ENCODE measurements at places on chromosomes 5 and 9. TPM values are rescaled to one million over a fixed set of nuclear protein-coding genes. Genes with fewer than 3 reads are reported as not detected.

- no peaks in the 10 kb centered on the region for H3K36me3 ChIP-seq
- no peak overlapping the region for H3K4me3 ChIP-seq
- no peaks in the 10 kb centered on the region for H3K27me3 ChIP-seq
- no peaks in the 10 kb centered on the region for H3K4me1 ChIP-seq
Observed at GRCh38 chr5:2841208-2841607, 89.7 kb upstream of the IRX2 start.

GRCh38 chr9:18343784-18344183 is 130.2 kb upstream of the ADAMTSL1 start:
- H3K36me3 ChIP-seq = no peaks in the 10 kb centered on the region
- H3K27ac ChIP-seq = no peak overlapping the region
- no peak for DNase-seq
- H3K4me3 ChIP-seq = no peak overlapping the region

DNA sequence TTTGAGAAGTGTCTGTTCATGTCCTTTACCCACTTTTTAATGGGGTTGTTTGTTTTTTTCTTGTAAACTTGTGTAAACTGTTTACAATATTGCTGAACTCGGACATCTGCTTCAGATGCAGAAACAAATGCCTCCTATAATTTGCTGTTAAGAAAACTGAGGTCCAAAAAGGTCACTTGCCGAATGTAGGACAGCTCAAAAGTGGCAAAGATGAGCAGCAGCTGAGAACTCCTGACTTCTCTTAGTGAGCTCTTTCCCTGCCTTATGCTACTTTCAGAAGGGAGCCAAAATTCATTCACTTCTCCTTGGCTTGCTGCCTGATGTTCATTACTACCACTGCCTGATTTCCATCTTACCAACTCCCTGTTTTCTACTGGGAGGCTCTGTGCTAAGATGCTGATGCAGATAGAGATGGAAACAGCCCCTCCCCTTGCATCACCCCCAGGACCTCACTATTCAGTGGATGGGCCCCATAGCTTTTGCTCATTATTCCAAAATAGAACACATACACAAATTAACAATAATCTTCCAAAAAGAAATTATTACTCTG is 60.1 kb downstream of the SEMA6A start:
- H3K4me1 ChIP-seq = no peaks in the 10 kb centered on the region
- no peak for DNase-seq
- no peaks in the 10 kb centered on the region for H3K27me3 ChIP-seq
- no peaks in the 10 kb centered on the region for H3K36me3 ChIP-seq

DNA sequence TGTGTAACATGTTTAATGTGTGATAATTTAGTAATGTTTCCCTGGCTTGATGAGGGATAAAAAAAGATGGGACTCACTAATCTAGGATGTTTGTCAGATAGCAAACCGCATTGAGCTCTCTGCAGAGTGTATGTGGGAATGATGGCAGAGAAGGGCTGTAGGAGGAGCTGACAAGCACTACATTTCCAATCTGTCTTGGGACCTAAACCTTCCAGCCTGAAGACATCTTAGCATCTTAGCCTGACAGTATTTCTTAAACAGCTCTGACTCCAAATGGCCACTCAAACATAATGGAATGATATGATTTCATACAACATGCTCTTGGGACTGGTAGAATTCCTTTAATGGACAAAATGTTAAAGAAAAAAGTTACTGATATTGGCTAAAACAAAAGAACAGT is 116.7 kb downstream of the PPP2R2B start:
- H3K4me1 ChIP-seq = peaks cover 3% of the 10 kb centered on the region
- DNase-seq = no peak
- no peaks in the 10 kb centered on the region for H3K36me3 ChIP-seq
- no peak overlapping the region for H3K27ac ChIP-seq
- H3K27me3 ChIP-seq = peaks cover 13% of the 10 kb centered on the region
- H3K4me3 ChIP-seq = no peak overlapping the region

DNA sequence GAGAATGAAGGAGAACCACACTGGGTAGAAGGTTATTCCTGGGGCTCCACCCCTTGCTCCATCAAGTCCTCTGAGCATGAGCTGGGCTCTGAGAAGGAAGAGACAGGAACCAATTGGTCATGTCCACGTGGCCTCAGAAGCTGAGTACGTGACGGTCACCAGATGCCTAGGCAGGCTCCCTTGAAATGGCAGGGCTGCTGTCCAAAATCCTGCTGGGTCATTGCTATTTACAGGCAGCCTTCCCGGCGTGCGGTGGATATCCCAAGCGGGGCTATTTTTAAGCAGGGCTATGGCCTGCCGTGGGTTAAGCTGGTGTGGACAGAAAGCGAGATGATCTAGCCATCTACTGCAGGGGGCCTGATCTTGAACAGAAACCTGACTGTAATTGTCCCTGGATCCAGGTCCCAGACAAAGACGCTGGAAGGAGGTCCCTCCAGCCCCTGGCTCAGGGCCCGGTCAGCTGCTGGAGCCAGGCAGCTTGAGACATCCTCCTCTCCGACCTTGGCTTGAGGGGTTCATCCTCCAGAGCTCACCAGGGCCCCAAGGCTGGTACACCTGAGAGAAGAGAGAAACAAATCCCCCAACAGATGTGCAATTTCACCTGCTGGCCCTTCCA is 550 bp upstream of the CKMT2 start:
- H3K36me3 ChIP-seq = no peaks in the 10 kb centered on the region
- no peaks in the 10 kb centered on the region for H3K27me3 ChIP-seq
- no peak overlapping the region for H3K27ac ChIP-seq
- no peaks in the 10 kb centered on the region for H3K4me1 ChIP-seq
- no peak for DNase-seq
- H3K4me3 ChIP-seq = no peak overlapping the region

DNA sequence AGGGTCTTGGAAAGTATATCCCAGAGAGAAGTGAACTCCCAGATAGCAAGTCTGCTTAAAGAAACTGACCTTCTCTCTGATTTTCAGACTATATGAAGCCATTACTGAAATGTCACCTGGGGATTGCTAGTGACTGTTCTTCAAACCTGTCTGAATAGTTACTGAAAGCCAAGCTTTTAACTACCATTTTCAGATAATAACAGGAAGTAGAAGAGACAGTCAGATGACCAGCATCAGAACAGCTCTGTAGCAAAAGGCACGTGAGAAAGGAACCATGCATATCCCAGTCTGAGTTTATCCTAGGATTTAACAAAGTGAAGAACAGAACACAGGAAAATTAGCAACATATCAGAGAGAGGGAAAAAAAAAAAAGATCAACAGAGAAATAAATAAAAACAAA is 74.9 kb upstream of the SELENOP start:
- no peak for DNase-seq
- no peak overlapping the region for H3K4me3 ChIP-seq
- no peaks in the 10 kb centered on the region for H3K36me3 ChIP-seq
- no peak overlapping the region for H3K27ac ChIP-seq
- peaks cover 1% of the 10 kb centered on the region for H3K4me1 ChIP-seq
- peaks cover 17% of the 10 kb centered on the region for H3K27me3 ChIP-seq

DNA sequence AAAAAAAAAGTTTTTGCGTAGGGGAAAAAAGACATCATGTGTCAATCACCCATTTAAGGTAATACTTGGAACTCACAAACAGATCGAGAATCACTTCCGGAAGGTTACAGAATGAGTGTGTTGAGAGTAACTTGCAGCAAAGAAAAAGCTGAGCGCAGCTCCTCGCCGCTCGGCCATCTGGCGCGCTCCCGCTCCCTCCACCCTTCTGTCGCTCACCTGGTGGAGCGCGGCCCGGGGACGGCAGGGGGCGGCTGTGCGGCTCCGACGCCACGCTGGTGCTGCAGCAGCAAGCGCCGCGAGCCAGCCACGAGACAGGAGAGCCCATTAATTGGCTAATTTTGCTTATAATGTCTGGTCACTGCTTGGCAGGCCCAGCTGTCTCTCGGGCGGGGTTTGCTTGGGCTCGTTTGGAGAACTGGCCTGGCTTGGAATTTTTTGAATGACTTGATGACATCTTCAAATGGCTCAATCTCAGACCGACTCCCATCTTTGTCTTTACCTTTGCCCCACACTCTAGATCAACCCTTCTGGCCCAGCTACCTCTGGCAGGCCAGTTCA is 601.8 kb downstream of the CCDC171 start:
- peaks cover 9% of the 10 kb centered on the region for H3K27me3 ChIP-seq
- peak overlapping the region; percentile 38 for H3K4me3 ChIP-seq
- peaks cover 9% of the 10 kb centered on the region for H3K4me1 ChIP-seq
- H3K36me3 ChIP-seq = no peaks in the 10 kb centered on the region
- peak; percentile 24 for DNase-seq
- H3K27ac ChIP-seq = peak overlapping the region; percentile 9

DNA sequence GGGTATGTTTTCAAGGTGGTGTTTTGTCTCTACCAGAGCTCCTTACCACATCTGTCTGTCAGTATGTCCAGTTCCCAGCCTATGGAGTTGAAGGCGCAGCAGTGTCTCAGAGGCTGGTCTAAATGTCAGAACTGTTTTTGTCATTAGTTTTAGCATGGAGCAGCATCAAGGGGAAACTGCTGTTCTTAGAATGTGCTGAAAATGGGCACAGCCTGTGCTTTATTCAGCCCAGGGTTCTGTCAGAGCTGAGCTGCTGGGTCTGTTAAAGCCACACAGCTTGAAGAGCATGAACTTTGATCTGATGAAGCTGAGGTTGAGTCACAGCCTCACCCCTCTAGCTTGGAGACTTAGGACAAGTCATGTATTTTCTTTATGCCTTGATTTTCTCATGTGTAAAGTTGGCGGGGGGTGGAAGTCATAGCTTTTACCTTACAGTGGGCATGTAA is 71.9 kb downstream of the RALGPS1 start:
- peaks cover 40% of the 10 kb centered on the region for H3K4me1 ChIP-seq
- peak overlapping the region; percentile 49 for H3K4me3 ChIP-seq
- no peak for DNase-seq
- H3K27me3 ChIP-seq = peaks cover 69% of the 10 kb centered on the region
- peak overlapping the region; percentile 67 for H3K27ac ChIP-seq

APBB3 gene
- total RNA-seq = 17.9 TPM

SPEF2 gene
- 10.0 TPM for total RNA-seq

PAEP gene
- not detected for total RNA-seq

MARCHF11 gene
- total RNA-seq = not detected

F12 gene
- total RNA-seq = 3.5 TPM
